Natural killer cell treated with Interleukin-12 subunit alpha and Interleukin-12 subunit beta and Interleukin-15 and Interleukin-18, amount 100 ng/mL, for 72 hours (primary cell): ENCODE measurements at places on chromosomes 13 and 19.
A peak's percentile ranks its signal among the peaks of the same experiment; 100 is the strongest.

- H3K4me1 ChIP-seq: no peaks in the 10 kb centered on the region
- no peak overlapping the region for H3K4me3 ChIP-seq
- H3K27me3 ChIP-seq: peaks cover 19% of the 10 kb centered on the region
- H3K36me3 ChIP-seq: no peaks in the 10 kb centered on the region
- no peak for DNase-seq
These were observed 15.2 kb upstream of the KPNA3 start for GRCh38 chr13:49807681-49808080.

GRCh38 chr19:11485245-11485837, 4.5 kb upstream of the ELAVL3 start:
- no peaks in the 10 kb centered on the region for H3K36me3 ChIP-seq
- peaks cover 8% of the 10 kb centered on the region for H3K27me3 ChIP-seq
- no peak for DNase-seq
- H3K4me1 ChIP-seq: peaks cover 15% of the 10 kb centered on the region

- peaks cover 45% of the 10 kb centered on the region for H3K27me3 ChIP-seq
- no peaks in the 10 kb centered on the region for H3K4me1 ChIP-seq
- no peak for DNase-seq
- H3K36me3 ChIP-seq: no peaks in the 10 kb centered on the region
- no peak overlapping the region for H3K4me3 ChIP-seq
These were observed 11.4 kb upstream of the IGFL1 start for GRCh38 chr19:46218160-46218559.

DNA sequence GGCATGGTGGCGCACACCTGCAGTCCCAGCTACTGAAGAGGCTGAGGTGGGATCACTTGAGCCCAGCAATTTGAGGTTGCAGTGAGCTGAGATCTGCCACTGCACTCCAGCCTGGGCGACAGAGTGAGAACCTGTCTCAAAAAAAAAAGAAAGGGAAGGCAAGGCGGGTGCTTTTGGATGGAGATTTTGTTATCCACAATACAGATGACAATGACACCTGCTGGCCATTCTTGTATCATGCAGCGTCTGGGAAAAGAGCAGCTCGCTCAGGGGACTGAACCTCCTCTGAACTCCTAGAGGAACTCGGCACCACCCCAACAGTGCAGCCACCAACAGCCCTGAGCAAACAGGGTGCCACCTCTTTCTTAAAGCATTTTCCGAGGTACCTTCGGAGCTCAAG, 22.8 kb downstream of the HAUS8 start:
- peaks cover 6% of the 10 kb centered on the region for H3K36me3 ChIP-seq
- DNase-seq: no peak
- no peaks in the 10 kb centered on the region for H3K27me3 ChIP-seq
- H3K27ac ChIP-seq: no peak overlapping the region

DNA sequence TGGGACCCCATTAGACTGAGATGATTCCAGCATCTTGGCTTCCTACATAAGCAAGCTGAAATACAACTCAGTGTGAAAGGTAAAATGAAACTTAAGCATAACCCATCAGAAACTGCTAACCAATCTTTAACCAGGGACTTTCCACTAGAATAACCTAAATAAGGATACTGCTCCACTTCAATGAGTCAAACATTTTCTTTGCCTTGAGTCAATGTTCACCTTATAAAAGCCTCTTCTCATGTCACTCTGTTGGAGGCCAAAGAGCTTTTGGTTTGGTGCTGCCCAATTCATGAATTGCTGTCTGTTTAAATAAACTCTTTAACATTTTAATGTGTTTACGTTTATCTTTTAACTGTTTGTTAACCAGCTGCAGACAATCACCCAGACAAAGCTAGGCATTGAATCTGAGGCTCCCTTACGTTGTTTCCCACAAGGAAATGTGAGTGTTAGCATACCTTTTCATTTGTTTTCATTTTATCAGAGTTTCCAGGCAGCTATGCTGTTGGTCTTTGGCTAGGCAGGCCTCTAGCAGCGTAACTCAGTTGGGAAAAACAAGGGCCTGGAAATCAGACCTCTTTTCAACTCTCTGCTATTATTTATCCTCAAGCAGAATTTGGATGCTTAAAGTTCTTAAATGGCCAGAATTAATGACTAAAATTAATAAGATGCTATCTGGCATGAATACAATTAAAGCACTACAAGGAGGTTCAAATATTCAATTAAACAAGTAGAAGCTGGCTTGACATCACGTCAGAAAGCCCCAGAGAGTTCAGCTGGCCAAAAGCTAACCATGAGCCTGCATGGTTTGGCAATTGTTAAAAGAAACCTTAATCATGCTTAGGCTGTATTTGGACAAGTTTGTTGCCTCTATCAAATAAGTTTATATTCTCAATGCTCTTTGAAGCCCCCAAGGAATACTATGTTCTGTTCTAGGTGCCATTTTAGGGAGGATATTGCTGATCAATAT, 200.2 kb downstream of the DCLK1 start:
- H3K4me3 ChIP-seq: no peak overlapping the region
- H3K36me3 ChIP-seq: no peaks in the 10 kb centered on the region
- H3K27me3 ChIP-seq: no peaks in the 10 kb centered on the region
- no peak for DNase-seq
- no peaks in the 10 kb centered on the region for H3K4me1 ChIP-seq

DNA sequence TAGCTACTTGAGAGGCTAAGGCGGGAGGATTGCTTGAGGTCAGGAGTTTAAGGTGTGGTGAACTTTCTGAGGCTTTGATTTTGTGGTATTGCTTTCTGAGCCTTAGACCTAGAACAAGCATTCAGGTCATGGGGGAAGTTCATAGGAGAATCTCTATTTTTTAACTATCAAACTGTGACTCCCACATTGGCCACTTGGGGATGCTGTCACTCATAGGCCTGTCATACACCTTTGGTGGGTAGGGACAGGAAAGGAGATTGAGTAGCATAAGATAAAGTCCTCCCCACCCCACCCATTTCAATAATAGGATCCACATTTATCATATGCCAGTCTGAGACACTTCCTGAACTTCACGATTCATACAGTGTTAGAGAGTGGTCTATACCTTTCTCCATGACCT, 41.9 kb upstream of the PSG2 start:
- no peak overlapping the region for H3K4me3 ChIP-seq
- H3K4me1 ChIP-seq: no peaks in the 10 kb centered on the region
- no peak overlapping the region for H3K27ac ChIP-seq
- H3K36me3 ChIP-seq: no peaks in the 10 kb centered on the region
- no peak for DNase-seq

DNA sequence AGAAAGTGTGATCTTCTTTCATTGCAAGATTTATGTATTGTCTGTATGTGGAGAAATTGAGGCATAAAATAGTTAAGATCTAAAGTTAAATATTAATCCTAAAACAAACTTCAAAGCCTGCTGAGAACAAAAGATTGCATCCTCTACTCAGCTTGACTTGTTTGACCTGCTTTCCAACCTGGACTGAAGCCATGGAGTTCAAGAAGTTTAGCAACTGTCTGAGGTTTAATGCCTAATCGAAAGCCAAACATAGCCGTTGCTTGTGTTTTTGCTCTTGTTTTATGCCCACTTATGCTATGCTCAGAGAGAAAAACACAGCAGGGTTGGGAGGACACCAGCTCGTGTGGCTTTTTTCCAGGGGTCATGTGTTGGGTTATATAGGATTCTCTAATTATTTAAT, 135.6 kb downstream of the NUFIP1 start:
- no peak overlapping the region for H3K4me3 ChIP-seq
- H3K4me1 ChIP-seq: no peaks in the 10 kb centered on the region
- DNase-seq: no peak
- H3K36me3 ChIP-seq: no peaks in the 10 kb centered on the region

DNA sequence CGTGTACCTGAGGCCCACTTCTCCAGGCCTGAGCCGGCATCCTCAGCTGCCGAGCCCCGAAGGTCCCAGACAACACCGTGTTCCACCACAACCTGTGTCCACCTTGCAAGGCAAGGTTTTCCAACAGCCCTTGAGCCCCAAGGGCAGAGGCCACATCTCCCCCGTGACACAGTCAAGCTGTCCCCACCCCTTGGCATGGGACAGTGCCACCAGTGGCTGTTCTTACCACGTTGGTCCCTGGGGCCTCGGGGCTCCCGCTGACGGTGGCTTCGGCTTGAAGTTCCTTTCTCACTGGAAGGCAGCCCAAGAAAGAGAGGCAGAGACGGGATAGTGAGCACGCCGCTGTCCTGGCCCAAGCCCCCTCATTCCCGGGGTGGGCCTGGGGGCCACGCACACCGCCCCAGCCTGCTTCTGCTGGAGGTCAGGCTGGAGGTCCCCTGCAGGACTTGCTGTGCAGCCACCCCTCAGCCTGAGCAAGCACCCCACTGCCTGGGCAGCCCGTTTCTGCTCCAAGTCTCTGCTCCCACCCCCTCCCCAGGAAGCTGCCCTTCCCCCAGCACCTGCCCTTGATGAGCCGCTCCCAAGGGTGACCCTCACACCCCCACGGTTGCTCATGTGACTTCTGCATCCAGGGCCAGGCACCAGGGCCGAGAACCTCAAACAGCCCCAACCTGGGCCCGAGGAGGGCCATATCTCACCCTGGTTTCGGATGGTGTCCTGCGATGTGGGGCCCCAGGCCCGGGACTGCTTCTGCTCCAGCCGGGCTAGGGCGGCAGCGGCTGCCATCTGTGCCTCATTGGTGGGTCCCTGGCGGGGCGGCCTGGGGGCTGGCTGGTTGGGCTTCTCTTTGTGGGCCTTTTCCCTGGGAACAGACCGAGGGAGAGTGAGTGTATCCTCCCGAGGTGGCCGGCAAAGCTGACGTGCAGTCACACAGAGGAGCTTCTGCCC, 4.1 kb downstream of the UBXN6 start:
- H3K27me3 ChIP-seq: no peaks in the 10 kb centered on the region
- H3K4me1 ChIP-seq: peaks cover 16% of the 10 kb centered on the region
- H3K27ac ChIP-seq: no peak overlapping the region
- no peaks in the 10 kb centered on the region for H3K36me3 ChIP-seq

DNA sequence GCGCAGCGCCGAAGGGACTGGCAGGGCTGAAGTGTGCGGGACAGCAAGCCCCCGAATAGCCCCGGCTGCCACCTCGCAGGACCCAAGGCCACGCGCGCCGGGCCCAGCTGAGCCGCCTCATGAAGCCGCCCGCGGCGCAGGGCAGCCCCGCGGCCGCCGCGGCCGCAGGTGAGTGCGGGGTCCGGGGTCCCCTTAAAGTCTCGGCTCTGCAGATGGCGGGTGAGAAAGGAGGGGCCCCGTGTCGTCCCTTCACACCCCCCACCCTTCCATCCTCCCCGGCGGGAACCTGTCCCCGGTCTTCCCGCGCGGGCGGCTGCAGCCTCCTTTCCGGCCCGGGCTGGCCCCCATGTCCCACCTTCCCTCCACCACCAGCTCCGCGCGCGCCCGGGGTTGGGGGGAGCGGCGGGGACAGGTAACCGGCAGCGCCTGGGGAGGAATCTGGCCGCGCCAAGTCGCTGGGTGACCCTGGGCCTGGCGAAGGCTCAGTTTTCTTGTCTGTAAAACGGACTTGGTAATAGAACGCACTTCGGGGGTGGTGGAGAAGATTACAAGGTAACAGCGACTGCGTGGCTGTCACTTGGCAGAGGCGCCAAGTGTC, 338 bp downstream of the RGCC start:
- peak; percentile 68 for DNase-seq
- H3K4me3 ChIP-seq: peak overlapping the region; percentile 74
- H3K27me3 ChIP-seq: no peaks in the 10 kb centered on the region
- peaks cover 28% of the 10 kb centered on the region for H3K4me1 ChIP-seq
- H3K36me3 ChIP-seq: no peaks in the 10 kb centered on the region

GRCh38 chr19:15563931-15564330, 51.1 kb upstream of the CYP4F8 start:
- no peak for DNase-seq
- no peak overlapping the region for H3K27ac ChIP-seq
- H3K36me3 ChIP-seq: no peaks in the 10 kb centered on the region
- H3K4me3 ChIP-seq: no peak overlapping the region
- H3K4me1 ChIP-seq: no peaks in the 10 kb centered on the region
- peaks cover 19% of the 10 kb centered on the region for H3K27me3 ChIP-seq

- no peaks in the 10 kb centered on the region for H3K4me1 ChIP-seq
- no peak overlapping the region for H3K27ac ChIP-seq
- H3K4me3 ChIP-seq: no peak overlapping the region
- no peaks in the 10 kb centered on the region for H3K36me3 ChIP-seq
- DNase-seq: no peak
- no peaks in the 10 kb centered on the region for H3K27me3 ChIP-seq
These were observed 114.8 kb upstream of the TRPC4 start for GRCh38 chr13:37984357-37984756.

DNA sequence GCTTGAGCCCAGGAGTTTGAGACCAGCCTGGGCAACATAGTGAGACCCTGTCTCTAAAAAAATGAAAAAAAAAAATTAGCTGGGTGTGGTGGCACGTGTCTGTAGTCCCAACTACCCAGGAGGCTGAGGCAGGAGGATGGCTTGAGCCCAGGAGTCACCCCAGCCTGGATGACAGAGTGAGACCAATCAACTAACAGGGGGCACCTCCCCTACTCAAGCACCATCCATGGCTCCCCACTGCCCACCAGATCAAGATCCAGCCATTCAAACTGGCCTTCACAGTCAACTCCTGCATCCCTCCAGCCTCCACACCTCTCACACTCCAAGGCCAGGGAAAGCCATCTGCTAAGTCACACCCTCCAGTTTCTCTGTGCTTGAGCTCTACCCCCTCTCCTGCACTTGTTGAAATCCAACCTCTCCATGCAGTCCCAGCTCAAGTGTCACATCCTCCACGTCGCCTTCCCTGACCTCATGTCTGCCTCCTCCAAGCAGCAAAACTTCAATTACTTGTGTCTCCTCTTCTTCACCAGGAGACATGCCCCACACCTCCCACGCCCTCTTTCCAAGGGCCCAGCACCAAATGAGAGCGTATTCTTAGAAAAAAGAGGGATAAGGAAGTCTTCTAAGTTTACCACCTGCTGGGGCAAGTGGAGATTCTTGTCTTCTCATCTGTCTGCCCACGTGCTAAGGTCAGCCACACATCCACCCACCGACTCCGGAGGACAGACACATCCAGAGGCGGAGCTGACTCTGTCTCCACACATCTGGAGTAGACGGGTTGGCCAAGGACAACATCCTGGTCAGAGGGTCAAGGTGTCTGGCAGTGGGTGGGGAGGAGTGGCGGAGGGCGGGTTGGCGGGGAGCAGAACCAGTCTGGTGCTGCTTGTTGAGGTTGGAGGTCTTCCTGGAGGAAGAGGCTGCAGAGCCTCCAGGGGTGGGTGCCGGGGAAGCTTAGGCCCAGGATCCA, 974 bp upstream of the CYP4F22 start:
- peaks cover 9% of the 10 kb centered on the region for H3K4me1 ChIP-seq
- peak overlapping the region; percentile 69 for H3K4me3 ChIP-seq
- H3K27me3 ChIP-seq: peaks cover 11% of the 10 kb centered on the region
- H3K27ac ChIP-seq: no peak overlapping the region

- H3K4me3 ChIP-seq: no peak overlapping the region
- no peaks in the 10 kb centered on the region for H3K36me3 ChIP-seq
- H3K27me3 ChIP-seq: no peaks in the 10 kb centered on the region
- peaks cover 34% of the 10 kb centered on the region for H3K4me1 ChIP-seq
- H3K27ac ChIP-seq: no peak overlapping the region
- no peak for DNase-seq
These were observed 20.8 kb downstream of the MBNL2 start for GRCh38 chr13:97242755-97243497.

GRCh38 chr19:45152504-45153338, 8.1 kb downstream of the NKPD1 start:
- H3K27me3 ChIP-seq: peaks cover 15% of the 10 kb centered on the region
- H3K36me3 ChIP-seq: no peaks in the 10 kb centered on the region
- H3K4me1 ChIP-seq: peaks cover 14% of the 10 kb centered on the region
- H3K4me3 ChIP-seq: peak overlapping the region; percentile 73
- H3K27ac ChIP-seq: peak overlapping the region; percentile 41
- DNase-seq: no peak
